ENCODE measurements at places on chromosomes 5 and 9.
A peak's percentile ranks its signal among the peaks of the same experiment; 100 is the strongest.

GRCh38 chr5:54214722-54215121, 95.7 kb downstream of the ARL15 start:
- DNase-seq = no peak

GRCh38 chr9:8521112-8521511, 721.5 kb upstream of the DMAC1 start:
- DNase-seq = no peak

- DNase-seq = peak; percentile 4
Observed at GRCh38 chr9:113011911-113012381, at the start of gene ZNF883. TSS of gene ZNF883 (minus strand) at chr9:113012192.

- DNase-seq = no peak
Observed at GRCh38 chr5:59543821-59544442, 349.6 kb downstream of the PDE4D start.

DNA sequence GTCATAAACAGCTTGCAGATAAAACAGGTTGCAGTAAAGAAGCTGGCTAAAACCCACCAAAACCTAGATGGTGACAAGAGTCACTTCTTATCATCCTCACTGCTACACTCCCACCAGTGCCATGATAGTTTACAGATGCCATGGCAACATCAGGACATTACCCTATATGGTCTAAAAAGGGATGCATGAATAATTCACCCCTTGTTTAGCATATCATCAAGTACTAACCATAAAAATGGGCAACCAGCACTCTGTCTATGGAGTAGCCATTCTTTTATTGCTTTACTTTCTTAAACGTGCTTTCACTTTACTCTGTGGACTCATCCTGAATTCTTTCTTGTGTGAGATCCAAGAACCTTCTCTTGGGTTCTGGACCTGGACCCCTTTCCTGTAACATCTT, 6.7 kb upstream of the SOX30 start:
- DNase-seq = no peak

GRCh38 chr5:38613992-38614836, 57.8 kb upstream of the LIFR start:
- DNase-seq = no peak

DNA sequence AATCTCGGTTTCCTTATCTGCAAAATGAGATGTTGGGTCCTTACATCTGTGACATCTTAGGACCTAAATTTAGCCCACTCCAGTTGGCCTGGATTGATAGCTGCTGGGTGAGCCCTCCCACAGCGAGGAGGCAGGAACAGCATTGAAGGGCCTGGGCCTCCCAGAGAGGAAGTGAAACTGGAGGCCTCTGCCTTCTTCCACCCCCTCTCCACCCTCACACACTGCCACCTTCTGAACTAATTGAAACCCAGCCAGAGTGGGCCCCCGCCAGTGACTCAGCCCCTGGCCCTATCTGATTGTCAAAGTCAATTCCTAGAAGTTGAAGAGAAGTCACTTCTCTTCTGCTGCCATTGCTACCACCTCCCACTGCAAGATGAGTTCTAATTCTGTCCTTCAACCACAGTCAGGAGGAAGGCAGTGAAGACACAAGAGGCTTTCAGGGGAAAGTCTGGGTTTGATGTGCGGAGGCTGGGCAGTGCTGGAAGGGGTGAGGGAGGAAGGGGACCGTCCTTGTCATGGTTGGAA, 55.2 kb upstream of the NEK6 start:
- DNase-seq = peak; percentile 58

- DNase-seq = no peak
Observed at GRCh38 chr5:73143716-73144115, 23.3 kb downstream of the TMEM171 start.

- DNase-seq = no peak
Observed at GRCh38 chr9:33619666-33620404, 95.8 kb downstream of the ANKRD18B start.

- DNase-seq = no peak
Observed at GRCh38 chr5:93357686-93358085, 223.3 kb downstream of the NR2F1-AS1 start.

GRCh38 chr9:99075246-99075912, 29.5 kb upstream of the TGFBR1 start:
- no peak for DNase-seq

GRCh38 chr9:130110596-130111021, 56.9 kb downstream of the GPR107 start:
- DNase-seq = no peak

- no peak for DNase-seq
Observed at GRCh38 chr5:16104961-16105360, 74.6 kb downstream of the MARCHF11 start.

- DNase-seq = no peak
Observed at GRCh38 chr5:32343058-32343672, 30.4 kb upstream of the MTMR12 start.

DNA sequence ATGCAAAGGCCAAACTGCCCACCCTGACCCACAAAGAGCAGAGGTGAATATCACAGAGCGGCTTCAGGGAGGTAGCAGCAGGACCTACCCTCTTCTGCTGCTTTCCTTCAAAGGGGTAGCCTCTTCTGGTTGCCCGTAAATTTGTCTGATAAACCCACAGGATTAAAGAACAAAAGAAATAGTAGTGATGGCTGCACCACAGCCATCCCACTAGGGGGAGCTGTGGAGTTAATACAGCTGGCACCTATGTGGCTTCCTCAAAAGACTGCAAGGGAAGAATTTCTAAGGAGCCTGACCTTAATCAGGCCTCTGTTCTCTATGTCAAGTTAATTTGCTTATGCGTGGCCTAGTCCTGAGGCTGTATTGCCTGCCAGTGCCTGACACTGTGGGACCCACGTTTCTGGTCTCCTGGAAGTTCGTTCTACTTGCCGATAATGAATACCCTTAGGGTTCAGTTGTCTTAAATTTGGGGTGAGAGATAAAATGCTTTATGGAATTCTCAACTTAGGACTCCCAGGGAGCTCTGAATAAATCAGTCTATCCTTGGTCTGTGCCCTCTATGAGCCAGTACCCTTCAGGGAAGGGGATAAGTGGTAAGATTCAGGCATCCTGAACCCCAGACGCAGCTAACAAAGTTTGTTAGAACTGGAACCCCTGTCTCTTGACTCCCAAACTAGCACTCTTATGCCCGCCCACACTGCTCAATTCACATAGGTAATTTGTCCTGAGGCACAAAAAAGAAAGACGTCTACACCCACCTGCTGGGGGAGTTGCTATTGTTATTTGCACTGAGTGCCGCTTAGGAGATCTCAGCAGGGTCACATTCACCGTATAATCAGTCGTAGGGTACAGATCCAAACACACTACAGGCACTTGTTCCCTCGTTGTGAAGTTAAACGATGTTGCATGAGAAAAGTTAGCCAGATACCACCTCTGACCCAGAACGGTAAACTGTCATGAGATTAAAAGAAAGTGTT, 77.1 kb downstream of the SUSD1 start:
- DNase-seq = peak; percentile 65

DNA sequence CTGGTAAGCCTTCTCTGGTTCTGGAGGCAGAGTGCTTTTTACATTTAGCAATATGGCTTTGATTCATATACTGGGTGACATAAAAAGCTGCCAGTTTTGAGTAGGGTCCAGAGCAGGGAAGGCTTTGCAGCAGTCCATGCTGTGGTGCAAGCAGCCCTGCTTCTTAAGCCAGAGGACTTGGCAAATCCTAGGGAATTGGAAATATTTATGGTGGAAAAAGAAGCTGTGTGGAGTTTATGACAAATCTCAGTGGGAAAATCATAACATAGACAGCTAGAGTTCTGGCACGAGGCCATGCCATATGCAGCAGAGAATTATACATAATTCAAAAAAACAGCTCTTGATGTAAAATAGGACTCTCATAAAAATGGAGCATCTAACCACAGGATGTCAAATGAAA, 536.4 kb downstream of the RASEF start:
- no peak for DNase-seq

- no peak for DNase-seq
Observed at GRCh38 chr5:140151144-140152021, 23.6 kb upstream of the CYSTM1 start.

- DNase-seq = peak; percentile 78
Observed at GRCh38 chr5:5494489-5495402, 72.3 kb downstream of the ICE1 start.

- no peak for DNase-seq
Observed at GRCh38 chr9:106675780-106676179, 187.2 kb upstream of the ZNF462 start.

GRCh38 chr5:106730506-106730905, 940.2 kb downstream of the EFNA5 start:
- DNase-seq = no peak

DNA sequence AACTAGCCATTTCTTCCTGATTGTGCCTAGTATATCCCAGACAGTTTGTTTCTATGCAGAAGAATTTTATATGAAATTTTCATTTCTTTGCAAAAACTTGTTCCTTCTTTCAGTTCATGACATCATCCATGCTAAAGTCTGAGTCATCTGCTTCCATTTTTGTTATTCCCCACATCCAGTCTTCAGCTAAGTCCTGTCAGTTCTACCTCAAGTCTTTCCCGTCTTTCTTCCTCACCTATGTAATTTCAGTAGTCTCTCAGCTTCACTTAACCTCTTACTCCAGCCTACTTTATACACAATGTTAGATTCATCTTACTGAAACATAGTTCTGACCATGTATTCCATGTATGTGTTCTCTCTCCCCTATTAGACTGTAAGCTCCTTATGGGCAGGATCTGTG, 39.1 kb downstream of the G3BP1 start:
- DNase-seq = no peak

DNA sequence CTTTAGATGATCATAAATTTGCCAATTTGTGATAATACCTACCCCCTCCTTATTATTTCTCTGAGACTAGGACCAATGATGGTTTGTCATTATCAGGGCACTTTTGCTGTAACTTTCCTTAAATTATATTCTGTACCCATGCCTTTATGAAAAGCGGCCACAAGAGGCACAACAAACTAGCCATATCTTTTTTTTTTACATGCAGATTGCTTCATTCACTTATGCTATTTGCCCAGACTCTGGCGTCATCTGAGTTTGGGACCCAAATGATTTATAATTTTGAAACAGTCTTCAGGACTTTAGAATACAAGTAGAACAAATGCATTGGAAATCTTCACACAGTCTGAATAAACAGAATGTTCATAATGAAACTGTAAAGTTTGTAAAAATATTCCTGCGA, 408.1 kb downstream of the MAT2B start:
- no peak for DNase-seq

GRCh38 chr9:15160673-15161072, 146.3 kb downstream of the TTC39B start:
- DNase-seq = no peak

DNA sequence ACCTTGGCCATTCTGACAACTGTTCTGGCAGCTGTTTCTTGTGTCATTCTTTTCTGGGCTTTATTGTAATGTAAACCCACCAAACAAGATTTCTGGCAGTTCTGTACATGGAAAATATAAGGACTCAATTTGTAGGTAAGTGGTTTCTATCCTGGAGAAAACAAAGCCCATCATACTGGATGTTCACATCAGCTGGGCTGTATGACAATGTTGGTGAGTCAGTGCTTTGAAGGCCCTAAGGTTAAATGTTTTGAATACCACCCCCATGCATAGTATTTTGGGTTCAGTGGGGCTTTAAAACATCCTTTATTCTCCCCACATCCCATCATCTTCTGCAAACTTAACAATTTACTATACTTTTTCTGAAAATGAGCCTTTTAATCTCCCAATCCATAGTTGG, 52.5 kb downstream of the SH3GL2 start:
- no peak for DNase-seq

- no peak for DNase-seq
Observed at GRCh38 chr5:15007646-15008045, 136.1 kb upstream of the ANKH start.

DNA sequence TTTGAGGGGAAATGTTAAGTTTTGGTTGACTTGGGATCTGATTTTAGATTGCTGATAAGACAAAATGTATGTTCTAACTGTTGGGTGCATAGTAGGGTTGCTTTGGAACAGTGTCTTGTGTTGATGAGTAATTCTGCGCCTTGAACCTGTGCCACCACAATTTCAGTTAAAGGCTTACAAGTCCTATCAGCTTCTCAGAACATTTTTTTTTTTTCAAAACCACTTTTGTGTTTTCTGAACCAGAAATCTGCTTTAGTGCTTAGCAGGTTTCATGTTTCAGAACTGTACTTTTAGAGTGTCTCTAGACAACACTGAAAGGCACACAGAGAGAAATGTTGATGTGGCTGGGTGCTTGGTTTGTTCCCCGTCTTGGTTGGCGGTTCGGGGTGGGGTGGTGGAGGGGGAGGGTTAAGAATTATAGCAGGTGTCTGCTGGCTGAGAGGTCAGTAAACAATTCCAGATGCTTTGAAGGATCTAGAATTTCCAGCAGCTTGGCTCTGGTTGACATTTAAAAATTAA, 84.6 kb downstream of the ANKRD55 start:
- no peak for DNase-seq

DNA sequence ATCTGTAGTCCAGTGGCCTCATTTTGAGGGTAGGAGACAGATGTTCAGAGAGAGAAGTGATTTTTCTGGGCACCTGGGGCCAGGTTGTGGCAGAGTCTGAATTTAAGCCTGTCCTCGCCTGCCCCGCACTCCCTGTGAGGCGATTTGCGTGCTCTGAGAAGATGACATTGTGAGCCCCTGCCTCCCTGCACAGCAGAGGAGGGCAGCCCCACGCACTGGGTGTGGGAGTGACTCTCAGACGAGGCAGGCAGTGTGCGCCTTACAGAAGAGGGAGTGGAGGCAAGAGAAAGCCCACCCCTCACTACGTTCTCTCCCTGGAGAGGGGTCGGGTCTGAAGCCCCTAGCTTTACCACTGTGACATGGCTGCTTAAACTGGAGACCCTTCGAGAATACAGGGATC, 35.7 kb downstream of the IRX4 start:
- no peak for DNase-seq
